Right ventricle myocardium inferior (tissue), 1 donor: ENCODE measurements at places on chromosomes 2 and 18. TPM values are rescaled to one million over a fixed set of nuclear protein-coding genes. Genes with fewer than 3 reads are reported as not detected.
A peak's percentile ranks its signal among the peaks of the same experiment; 100 is the strongest.

- DNase-seq: no peak
Observed at GRCh38 chr18:13537022-13537780, 189.2 kb downstream of the FAM210A start.

CCDC138 gene
- total RNA-seq: 1.2 TPM

GRCh38 chr2:56230156-56230555 is 46.4 kb downstream of the CCDC85A start:
- no peak for DNase-seq

DNA sequence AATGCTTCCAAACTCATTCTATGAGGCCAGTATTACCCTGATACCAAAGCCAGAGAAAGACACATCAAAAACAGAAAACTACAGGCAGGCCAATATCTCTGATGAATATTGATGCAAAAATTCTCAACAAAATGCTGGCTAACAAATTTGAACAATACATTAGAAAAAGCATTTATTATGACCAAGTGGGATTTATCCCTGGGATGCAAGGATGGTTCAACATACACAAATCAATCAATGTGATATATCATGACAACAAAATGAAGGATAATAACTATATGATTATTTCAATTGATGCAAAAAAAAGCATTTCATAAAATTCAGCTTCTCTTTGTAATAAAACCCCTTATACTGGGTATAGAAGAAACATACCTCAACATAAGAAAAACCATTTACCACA is 550.9 kb downstream of the ADCYAP1 start:
- no peak for DNase-seq

- DNase-seq: no peak
Observed at GRCh38 chr18:10111944-10112343, 198.1 kb downstream of the VAPA start.

- DNase-seq: peak; percentile 69
Observed at GRCh38 chr2:225041851-225042799, at the start of gene DOCK10. DOCK10 (minus strand) TSS chr2:225042468; CDS start chr2:225042374, 94 bp downstream.

MOB1A gene
- total RNA-seq: 59.3 TPM

- DNase-seq: no peak
Observed at GRCh38 chr18:36780748-36781147, 48.1 kb downstream of the TPGS2 start.

- DNase-seq: no peak
Observed at GRCh38 chr2:120318626-120319025, 27.3 kb upstream of the INHBB start.

- no peak for DNase-seq
Observed at GRCh38 chr2:179951680-179952079, 55.4 kb downstream of the CWC22 start.

DNA sequence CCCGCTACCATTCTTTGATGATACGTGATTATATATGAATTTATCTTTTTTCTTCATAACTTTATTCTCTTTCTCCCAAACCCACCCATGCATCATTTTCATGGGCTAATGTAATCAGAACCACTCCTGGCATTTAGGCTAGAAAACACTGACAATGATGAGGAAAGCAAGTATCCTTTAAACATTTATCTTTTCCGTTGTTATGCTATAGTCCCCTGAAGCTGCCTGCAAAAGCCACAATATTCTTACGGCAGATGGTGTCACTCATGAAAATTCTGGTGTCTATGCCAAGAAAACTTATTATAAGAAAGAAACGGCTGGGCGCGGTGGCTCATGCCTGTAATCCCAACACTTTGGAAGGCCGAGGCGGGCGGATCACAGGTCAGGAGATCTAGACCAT is 221.8 kb upstream of the CTAGE1 start:
- no peak for DNase-seq

DNA sequence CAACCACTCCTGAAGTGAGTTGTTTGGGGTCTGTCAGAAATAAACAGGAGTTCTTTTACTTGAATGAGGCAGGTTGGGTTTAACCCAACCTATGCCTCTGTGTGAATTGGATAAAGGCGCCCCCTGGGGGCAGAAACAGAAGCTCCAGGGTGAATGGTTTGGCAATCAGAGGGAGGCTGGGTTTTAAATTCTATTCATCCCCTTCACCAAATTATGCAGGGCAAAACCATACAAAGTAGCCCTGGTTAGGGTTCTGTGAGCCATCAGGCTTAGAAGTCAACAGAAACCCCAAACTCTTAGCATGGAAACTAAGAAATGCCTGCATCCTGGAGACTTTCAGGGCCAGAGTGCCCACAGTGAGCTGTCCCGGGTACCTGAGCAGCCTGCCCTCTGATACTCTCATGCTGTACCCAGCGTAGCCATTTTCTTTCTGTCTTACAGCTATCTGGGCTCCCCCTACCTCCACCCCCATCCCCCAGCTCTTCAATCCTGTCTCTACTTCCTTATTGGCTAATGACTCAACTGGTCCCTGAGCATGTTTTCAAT is 241.5 kb downstream of the ICOS start:
- no peak for DNase-seq

MALL gene
- total RNA-seq: 14.0 TPM

GRCh38 chr18:43238429-43238828 is 38.9 kb downstream of the SYT4 start:
- DNase-seq: no peak

FASTKD2 gene
- total RNA-seq: 36.1 TPM

KRTCAP3 gene
- 0.60 TPM for total RNA-seq
